Stimulated activated CD8-positive, alpha-beta memory T cell treated with anti-CD3 and anti-CD28 coated beads, Interleukin-7, amount 100 ng/mL, for 1 hour (primary cell): ENCODE measurements at places on chromosomes 3 and 15.

DNA sequence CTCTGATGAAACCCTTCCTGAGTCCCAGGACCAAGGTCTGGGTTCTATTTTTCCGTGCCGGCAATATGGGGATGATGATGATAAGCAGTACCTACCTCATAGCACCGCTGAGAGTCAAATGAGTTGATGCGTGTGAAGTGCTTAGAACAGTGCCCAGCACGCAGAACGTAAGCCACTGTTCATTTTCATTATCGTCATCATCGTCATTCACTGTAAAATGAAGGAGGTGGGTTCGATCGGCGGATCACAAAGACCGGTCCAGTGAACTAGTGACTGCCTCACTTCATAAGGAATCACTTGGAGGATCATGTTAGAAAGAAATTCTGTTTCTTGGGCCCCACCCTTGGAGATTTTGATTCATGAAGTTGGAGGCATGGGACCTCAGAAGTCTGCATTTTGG lies 44.3 kb downstream of the RLBP1 start:
- no peak for DNase-seq

- no peak for DNase-seq
Observed at GRCh38 chr15:85681386-85681785, 113.3 kb downstream of the KLHL25 start.

DNA sequence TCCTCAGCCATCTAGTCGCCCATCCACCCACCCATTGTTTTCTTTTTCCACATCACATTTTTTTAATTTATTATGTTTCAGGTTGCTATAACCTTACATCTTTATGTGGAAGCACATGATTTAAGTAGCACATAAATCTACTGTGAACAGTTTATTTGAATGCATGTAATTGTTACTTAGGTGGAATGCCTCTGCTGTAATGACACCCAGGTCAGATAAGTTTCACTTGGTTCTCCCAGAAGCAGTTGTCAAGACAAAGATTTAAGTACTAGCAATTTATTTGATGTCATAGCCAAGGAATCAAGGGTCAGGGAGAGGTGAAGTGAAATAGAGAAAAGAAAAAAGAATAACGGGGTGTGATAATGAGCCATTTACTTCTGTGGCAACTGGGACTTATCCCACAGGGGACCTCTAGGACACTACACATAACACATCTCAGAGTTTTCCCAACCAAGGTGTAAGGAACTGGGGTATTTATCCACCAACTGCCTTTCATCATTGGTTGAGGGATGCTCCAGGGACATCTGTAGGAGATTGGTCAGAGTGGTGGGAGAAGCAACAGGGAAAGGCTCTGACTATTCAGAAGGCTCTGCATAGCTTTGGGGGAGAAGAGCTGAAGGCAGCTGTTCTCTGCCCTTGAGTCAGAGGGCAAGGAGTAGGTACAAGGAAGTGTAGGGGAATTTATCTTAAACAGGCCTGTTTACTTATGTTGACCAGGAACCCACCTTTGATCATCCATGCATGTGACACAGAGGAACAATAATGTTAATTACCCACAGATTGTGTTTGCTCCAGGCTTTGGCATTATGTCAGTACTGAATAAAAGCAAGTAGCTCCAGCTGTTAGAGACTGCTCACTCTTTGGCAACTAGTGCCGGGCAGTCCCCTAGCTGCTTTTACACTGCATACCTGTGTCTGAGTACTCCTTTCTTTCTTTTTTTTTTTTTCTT lies 94.8 kb downstream of the CD200R1L start:
- DNase-seq = no peak

- DNase-seq = no peak
Observed at GRCh38 chr3:124833710-124834332, 53.3 kb downstream of the ITGB5 start.

- DNase-seq = no peak
Observed at GRCh38 chr3:195274259-195274966, 3.5 kb upstream of the XXYLT1 start.

DNA sequence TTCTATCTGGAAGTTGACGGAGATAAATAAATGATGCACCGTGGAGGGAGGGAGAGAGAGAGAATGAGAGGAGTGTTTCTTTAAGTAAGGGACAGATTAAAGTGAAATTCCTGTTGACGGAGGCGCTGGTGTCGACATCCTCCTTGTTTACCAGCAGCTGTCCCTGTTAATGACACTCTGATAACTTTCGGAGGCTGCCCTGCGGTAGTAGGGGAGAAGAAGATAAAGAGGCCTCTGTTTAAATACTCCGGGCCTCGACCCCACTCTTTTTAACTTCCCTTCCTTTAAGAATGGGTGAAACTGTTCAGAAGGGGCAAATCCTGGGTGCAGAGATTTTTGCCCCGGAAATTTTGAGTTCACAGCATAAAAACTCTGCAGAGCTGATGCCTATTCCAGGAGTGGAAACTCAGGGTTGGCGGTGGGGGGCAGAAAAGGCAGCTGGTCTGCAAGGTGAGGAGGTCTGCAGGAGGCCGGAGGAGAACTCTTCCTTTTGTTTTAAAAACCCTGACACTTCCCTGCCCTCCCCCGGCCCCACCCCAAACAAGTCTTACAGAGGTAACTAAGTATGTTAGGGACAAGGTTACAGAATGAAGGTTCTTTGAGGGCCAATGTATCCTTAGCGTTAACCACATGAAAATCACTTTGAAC lies 276.6 kb upstream of the NR2F2 start:
- DNase-seq = no peak

DNA sequence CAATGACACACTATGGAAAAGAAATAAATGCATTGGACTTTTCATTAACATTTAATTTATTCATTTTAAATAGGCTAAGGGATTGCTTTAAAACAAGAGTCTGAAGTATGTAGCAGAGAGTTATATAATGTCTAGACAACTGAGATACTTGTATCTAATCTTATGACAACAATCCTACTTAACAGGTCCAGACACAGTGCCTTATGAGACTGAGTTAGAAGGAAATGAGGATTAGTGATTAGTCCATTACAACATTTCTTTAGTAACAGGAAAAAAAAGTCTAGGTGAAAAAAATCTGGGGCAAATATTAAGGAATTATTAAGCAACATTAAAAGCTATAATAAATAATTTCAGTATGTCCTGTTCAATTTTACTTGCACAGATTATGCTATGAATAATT lies 140.6 kb downstream of the MEIS2 start:
- no peak for DNase-seq

GRCh38 chr3:66450390-66451022 lies 50.3 kb downstream of the LRIG1 start:
- DNase-seq = no peak

DNA sequence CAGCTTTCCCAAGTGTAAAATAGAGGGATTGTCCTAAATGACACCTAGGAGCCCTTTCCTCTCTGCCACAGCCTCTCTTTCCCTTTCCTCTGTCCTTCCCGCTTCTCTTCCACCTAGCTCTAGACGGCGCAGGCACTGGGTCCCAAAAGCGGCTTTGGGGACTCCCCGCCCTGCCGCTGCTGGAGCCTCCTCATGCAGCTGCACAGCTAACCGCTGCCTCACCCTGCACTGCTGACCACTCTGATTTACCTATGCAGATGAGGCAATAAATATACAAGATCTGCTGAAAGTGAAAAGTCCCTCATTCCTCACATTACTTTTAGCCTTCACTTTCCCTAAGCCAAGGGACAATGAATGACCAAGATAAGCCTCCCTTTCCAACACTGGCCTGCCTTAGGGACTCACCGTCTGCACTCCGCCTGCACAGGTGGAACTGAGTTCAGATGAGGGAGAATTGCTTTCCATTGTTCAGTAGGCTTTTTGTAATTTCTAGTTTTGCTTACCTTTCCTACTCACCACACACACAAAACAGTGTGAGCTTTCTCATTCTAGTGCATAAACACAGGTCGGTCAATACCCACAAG lies 197.5 kb upstream of the BCL6 start:
- DNase-seq = no peak

DNA sequence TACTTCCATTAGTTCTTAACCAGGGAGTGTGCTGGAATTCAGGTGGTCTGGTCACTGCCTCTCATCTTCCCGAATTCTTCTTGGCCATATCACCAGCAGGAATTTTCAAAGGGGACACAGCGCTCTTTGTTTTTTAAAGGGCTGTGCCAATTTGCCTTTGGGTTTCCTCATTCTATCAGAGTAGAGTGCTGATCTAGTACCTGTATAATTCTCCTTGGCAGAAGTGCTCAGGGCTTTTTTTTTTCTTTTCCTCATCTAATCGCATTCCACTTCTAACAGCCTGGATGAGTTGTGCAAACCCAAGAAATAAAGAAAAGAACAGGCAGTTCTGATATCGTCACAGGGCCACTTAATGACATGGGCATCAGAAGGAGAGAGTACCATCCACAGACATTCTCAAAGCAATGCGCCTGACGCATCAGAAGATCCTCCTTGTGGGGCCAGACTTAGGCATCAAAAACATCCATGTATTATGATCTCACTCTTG lies 121.0 kb downstream of the ASB7 start:
- DNase-seq = no peak

- DNase-seq = no peak
Observed at GRCh38 chr15:53197426-53197839, 407.3 kb upstream of the ONECUT1 start.

DNA sequence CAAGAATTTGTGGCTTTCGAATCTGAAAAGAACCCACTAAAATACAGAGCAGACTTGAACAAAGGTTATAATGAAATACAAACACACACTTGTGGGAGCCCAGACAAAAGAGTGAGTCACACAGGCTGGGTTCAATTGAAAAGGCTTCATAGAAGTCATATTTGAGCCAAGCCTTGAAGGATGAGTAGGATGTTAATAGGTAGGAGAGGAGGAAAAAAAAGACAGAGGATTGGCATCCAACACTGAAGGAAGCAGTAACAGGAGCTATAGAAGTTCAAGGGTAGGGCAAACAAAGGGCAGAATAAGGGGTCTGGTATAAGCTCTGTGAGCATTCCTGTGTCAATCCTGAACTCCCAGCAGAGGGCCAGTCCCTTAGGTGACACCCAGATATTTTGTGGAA lies 325.4 kb downstream of the FOXP1 start:
- no peak for DNase-seq

DNA sequence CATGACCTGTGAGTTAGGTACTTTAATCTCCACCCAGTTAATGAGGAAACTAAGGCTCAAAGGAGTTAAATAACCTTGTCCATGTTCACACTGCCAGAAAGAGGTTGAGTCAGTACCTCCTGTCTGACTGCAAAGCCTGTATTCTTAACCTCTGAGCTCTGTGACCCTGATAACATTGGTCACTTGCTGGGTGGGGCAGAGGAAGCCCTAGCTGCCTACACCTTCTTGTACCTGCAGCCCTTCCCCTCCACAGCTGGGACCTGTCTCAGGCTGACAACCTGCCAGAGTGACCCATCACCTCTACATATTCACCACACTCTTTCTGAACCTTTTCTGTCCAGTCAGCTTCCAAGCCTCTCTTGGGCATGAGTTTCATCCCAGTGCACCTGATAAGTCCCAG lies 106.1 kb upstream of the HES1 start:
- DNase-seq = no peak

- no peak for DNase-seq
Observed at GRCh38 chr3:126130081-126130855, 46.3 kb upstream of the SLC41A3 start.

DNA sequence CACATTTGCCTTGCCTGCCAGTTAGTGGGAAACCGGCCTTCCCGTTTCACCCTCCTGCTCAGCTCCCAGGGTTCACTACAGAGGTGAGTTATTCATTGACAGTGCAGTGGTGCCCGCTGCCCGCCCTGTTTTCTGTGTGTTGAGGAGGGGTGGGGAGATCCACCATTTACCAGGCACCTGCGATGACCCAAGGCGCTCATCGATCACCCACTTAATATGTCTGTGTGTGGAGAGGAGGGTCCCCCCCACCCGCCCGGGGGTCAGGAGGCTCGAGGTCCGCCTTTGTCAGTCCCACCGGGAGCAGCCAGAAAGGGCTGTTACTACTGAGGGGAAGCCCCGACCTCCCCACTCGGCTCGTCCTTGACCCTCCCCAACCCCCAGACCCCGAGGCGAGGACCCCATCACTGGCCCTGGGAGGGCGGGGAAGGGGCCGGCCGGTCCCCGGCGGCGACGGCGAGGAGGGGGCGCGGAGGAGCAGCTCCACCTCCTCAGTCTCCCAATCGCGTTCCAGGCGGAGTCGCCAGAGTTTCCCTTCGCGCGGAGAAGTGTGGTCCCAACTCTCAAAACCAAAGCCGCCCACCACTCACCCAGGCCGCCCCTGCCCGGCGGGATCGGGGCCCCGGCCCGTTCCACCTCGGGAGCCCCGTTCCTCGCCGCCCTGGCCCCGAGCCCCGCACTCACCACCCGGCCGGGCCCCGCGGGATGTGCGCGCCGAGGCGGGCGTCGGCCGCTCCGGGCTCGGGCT lies 1.1 kb downstream of the PLXNB1 start:
- no peak for DNase-seq

- DNase-seq = no peak
Observed at GRCh38 chr15:77039848-77040247, 31.1 kb downstream of the TSPAN3 start.

DNA sequence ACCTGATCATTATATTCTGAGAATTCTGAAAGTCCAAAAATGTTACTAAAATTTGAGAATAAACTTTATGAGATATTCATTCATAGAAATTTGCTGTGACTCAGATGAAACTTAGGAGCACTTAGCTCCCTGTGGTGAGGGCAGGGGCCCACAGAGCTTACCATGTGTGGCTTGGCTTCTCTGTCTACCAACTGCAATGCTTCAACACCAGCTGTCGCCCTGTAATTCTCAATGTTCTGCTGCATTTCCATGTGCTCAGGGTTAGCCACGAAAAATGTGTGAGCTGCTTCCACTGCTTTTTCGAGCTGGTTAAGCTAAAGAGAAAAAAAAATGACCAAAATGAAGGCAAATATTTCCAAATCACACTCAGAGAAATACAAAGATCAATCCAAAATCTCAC lies 125.6 kb downstream of the P3H2 start:
- DNase-seq = no peak

DNA sequence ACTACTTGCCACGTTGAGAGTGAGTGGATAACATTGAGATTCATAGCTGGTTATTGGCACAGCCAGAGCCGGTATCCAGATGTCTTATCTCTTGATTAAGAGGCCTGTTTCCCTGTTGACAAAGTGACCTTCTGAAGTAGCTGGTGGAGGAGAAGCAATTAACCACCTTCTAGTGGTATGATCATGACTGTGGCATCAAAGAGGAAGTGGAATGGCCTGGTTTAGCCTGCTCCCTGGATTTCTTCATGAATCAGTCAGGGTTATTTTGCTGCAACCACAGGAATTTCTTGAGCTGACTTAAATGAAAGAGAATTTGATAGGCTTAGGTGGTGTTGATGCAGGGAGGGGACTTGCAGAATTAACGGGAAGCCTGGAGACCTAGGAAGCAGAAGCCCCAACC lies 398.3 kb downstream of the MFSD1 start:
- DNase-seq = no peak
